ENCODE measurements at places on chromosomes 7 and 10. TPM values are rescaled to one million over a fixed set of nuclear protein-coding genes. Genes with fewer than 3 reads are reported as not detected.

SPDYE9 gene
- total RNA-seq: not detected

VSTM4 gene
- total RNA-seq: 1.0 TPM

GRCh38 chr10:4059471-4060138 lies 274.6 kb upstream of the KLF6 start:
- DNase-seq: no peak

DNA sequence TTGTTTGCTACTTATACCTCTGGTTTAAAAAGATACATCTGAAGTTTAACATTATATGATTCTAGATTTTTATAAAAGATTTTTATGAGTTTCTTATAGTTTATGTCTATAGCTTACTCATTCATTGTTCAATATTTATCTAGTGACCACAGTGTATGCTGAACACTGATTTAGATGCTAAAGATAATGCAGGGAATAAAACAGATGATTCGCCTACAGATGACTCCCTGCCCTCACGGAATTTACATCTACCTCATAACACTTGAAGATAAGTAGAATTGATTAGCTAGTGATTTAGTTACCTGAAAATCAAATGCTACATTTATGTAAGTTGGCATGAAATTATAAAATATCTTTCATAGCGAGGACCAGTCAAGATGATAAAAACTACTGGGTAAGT lies 105.8 kb downstream of the HIPK2 start:
- no peak for DNase-seq

DNA sequence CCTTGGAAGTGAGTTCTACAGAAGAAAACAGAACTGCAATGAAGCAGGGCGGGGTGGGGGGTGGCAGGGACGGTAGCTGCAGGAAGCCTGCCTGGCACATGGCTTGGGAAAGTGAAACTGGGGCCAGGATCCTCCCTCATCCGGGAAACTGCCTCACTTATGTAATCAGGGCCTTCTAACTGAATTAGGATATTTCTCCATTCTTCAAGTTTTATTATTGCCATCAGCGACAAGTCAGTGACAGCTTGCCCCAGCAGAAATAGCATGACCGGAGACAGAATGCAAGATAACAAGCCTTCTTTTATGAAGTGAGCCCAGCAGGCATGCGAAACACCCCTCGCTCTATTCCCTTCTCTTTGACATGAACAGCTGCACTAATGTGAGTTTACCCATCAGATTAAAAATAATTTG lies 77.5 kb upstream of the CACUL1 start:
- peak; percentile 25 for DNase-seq

DNA sequence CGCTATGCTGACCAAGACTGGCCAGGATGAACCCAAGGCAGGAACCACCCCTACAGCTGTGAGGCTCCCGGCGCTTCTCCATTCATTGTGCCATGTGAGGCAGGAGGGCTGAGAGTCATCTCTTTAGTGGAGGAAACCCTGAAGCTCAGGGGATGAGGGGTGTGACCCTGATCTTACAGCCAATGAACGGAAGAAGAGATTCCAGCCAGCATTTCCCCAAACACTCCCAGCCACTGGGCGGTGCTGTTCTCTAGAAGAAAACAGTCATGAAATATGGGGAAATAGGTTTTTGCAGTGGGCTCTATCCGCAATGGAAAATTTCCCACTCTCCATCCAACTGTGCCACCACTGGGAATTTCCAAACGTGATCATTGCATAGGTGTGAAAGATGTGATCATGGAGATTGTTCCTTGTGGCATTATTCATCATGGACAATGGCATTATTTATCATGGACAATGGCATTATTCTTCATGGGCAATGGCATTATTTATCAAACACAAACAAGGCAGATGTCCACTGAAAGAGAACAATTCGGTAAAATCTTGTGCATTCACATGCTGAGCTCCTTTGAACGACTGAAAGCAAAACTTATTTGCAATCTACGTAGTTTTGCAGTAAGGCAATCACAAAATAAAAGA lies 14.0 kb upstream of the SLC18A2 start:
- DNase-seq: peak; percentile 41

- no peak for DNase-seq
Observed at GRCh38 chr7:134071355-134072331, 55.5 kb upstream of the LRGUK start.

GRCh38 chr10:86363184-86363832 lies 3.3 kb downstream of the GRID1 start:
- DNase-seq: no peak

DNA sequence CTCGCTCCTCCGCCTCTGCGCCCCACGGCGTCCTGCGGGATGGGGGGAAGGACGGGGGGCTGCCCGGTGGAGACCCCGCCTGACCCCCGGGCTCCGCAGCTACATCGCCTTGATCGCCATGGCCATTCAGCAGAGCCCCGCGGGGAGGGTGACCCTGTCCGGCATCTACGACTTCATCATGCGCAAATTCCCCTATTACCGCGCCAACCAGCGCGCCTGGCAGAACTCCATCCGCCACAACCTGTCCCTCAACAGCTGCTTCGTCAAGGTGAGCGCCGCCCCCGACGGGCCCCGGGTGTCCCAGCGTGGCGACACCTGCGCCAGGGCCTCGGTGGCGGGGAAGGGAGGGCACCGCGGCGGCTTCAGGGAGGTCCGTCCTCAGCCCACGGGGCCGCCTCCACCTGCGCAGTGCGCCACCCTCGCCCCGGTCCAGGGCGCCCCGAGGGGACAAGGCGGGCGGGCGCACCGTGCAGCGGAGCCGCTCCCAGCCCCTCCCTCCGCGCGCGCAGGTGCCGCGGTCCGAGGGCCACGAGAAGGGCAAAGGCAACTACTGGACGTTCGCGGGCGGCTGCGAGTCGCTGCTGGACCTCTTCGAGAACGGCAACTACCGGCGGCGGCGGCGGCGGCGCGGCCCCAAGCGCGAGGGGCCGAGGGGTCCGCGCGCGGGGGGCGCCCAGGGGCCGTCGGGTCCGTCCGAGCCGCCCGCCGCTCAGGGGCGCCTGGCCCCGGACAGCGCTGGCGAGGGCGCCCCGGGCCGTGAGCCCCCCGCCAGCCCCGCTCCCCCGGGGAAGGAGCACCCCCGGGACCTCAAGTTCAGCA lies 793 bp downstream of the FOXL3 start:
- DNase-seq: no peak

Measured in dermis blood vessel endothelial cell (primary cell).